ENCODE measurements at places on chromosomes 11 and 22. TPM values are rescaled to one million over a fixed set of nuclear protein-coding genes. Genes with fewer than 3 reads are reported as not detected.

The FAM227A gene
- 6.4 TPM for total RNA-seq

The ADAMTS15 gene
- 2.4 TPM for total RNA-seq

The HPX gene
- not detected for total RNA-seq

The KCNJ4 gene
- total RNA-seq, result 1.1 TPM

The SCUBE1 gene
- not detected for total RNA-seq

The FUT4 gene
- 2.6 TPM for total RNA-seq

The SEPTIN3 gene
- not detected for total RNA-seq

The MYO7A gene
- total RNA-seq, result 18.2 TPM

The APOL1 gene
- 13.3 TPM for total RNA-seq

The KCNJ1 gene
- total RNA-seq, result not detected

The ATG2A gene
- total RNA-seq, result 12.8 TPM

The ANGPTL5 gene
- not detected for total RNA-seq

The SLC43A3 gene
- total RNA-seq, result 62.0 TPM

The BARX2 gene
- total RNA-seq, result not detected

The CDCA5 gene
- total RNA-seq, result 0.30 TPM

The MS4A15 gene
- total RNA-seq, result not detected

The SYT8 gene
- not detected for total RNA-seq

The ACR gene
- total RNA-seq, result 0.35 TPM

The OR8G1 gene
- total RNA-seq, result not detected

The CCDC188 gene
- 2.7 TPM for total RNA-seq

The FREY1 gene
- total RNA-seq, result not detected

The CFAP68 gene
- 1.3 TPM for total RNA-seq

The PHETA2 gene
- total RNA-seq, result 39.7 TPM

The GVQW3 gene
- 5.9 TPM for total RNA-seq

The PARVG gene
- 25.3 TPM for total RNA-seq

The DBX1 gene
- not detected for total RNA-seq

The CCDC88B gene
- total RNA-seq, result 4.5 TPM

The SMC1B gene
- total RNA-seq, result not detected

The MIF gene
- total RNA-seq, result 170 TPM

The BID gene
- 14.0 TPM for total RNA-seq

The CACNA1I gene
- not detected for total RNA-seq

The YAP1 gene
- 168 TPM for total RNA-seq

Measured in uterus (tissue), 4 donors.